GM23338 (cell line): ENCODE measurements at places on chromosomes 4 and X.

DNA sequence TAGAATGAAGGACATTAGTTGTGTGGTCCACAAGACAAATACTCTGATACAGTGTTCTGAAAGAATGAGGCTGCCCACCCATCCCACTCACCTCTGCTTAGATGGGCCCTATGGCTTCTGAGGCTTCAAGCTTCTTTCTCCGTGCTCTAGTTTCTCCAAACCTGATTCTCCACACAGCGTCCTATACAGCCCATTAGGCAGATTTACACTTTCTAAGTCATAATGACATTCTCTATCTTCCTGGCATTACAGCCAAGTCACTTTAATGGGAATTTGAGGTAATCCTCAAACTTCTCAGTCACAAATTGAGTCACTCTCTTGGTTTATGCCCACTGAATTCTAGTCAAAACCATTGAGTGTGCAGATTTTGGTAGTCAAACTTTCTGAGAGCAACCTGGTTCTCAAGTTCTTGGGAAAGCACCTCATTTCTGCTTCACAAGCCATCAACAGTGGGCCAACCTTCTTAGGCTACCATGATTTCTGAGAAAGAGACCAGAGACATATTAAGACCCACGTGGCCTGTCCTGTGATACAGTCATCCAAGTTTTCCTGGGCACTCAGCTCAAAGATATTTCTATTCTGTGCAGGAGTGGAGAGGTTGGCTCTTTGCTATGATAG, 6.2 kb upstream of the SETD7 start:
- no peak overlapping the region for H3K4me3 ChIP-seq
- no peak for DNase-seq
- no peak overlapping the region for H3K27ac ChIP-seq
- no peaks in the 10 kb centered on the region for H3K36me3 ChIP-seq
- peaks cover 21% of the 10 kb centered on the region for H3K4me1 ChIP-seq

DNA sequence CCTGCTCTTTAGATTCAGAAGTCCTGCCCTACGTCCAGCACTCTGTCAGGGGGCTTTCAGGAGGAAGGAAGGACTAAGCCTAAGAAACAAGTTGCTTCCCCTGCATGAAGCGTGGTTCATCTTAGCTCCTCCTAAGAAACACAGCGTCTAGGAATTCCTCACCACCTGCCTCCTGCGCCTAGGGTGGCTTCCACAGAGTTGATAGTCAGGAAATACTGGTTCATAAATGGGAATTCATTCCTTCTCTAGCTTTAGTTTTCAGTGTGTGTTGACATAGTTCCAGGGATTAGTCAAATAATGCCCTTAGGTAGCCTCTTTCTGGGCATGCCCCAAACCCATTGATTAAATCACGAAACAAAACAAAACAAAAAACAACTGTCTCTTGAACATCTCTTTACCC, 1.7 kb upstream of the MXRA5 start:
- DNase-seq, result no peak
- H3K4me1 ChIP-seq, result no peaks in the 10 kb centered on the region
- no peak overlapping the region for H3K27ac ChIP-seq
- H3K36me3 ChIP-seq, result no peaks in the 10 kb centered on the region
- peaks cover 39% of the 10 kb centered on the region for H3K27me3 ChIP-seq

DNA sequence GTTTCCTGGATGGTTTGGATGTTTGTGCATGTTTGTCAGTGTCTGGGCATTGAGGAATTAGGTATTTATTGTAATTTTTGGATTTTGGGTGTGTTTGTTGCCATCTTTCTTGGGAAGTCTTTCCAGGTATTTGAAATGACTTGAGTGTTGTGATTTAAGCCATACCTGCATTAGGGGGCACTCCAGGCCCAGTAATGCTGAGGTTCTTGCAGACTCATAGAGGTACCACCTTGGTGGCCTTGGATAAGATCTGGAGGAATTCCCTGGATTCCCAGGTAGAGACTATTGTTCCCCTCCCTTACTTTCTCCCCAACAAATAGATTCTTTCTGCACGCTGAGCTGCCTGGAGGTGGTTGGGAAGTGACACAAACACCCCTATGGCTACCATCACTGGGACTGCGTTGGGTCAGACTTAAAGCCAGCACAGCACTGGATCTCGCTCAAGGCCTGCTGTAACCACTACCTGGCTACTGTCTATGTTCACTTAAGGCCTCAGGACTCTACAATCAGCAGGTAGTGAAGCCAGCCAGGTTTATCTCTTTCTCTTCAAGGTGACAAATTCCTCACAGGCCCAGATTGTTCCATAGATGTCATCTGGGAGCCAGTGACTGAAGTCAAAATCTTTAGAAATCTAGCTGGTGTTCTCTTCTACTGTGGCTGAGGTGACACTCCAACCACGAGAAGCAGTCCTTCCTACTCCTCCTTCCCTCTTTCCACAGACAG, 643.6 kb downstream of the PDHA2 start:
- DNase-seq, result peak; percentile 53
- H3K36me3 ChIP-seq, result no peaks in the 10 kb centered on the region
- H3K27ac ChIP-seq, result no peak overlapping the region
- peaks cover 9% of the 10 kb centered on the region for H3K4me1 ChIP-seq
- no peak overlapping the region for H3K4me3 ChIP-seq

GRCh38 chr4:29970626-29971025, 749.5 kb upstream of the PCDH7 start:
- DNase-seq, result peak; percentile 72
- H3K4me3 ChIP-seq, result no peak overlapping the region
- no peaks in the 10 kb centered on the region for H3K36me3 ChIP-seq

DNA sequence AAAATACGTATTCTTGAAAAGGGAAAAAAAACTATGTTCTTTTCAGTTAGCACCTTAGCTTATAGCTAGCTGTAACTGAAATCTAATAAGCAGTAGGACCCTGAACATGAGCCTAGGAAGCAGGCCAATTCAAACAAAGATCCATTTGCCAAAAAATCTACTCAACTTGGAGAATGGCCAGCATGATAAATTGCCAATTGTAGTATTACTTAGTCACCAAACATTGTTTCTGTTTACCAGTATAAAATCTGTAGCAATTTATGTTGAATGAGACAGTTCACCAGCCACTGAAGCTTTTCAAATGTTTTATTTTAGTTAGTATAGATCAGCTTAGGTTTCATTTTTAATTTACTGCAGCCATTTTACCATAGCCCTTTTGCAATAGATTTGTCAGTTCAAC, 323.6 kb upstream of the DIPK2B start:
- no peaks in the 10 kb centered on the region for H3K4me1 ChIP-seq
- H3K4me3 ChIP-seq, result no peak overlapping the region
- H3K27ac ChIP-seq, result no peak overlapping the region
- no peak for DNase-seq
- H3K36me3 ChIP-seq, result no peaks in the 10 kb centered on the region
- no peaks in the 10 kb centered on the region for H3K27me3 ChIP-seq

- H3K36me3 ChIP-seq, result no peaks in the 10 kb centered on the region
- H3K27me3 ChIP-seq, result no peaks in the 10 kb centered on the region
- DNase-seq, result no peak
- H3K27ac ChIP-seq, result no peak overlapping the region
Observed at GRCh38 chr4:7590189-7590588, 155.5 kb upstream of the PSAPL1 start.

- H3K4me1 ChIP-seq, result no peaks in the 10 kb centered on the region
- no peaks in the 10 kb centered on the region for H3K36me3 ChIP-seq
- no peak for DNase-seq
Observed at GRCh38 chr4:59222221-59222620, 1977.9 kb upstream of the ADGRL3 start.

GRCh38 chr4:15084780-15085179, 82.5 kb downstream of the CPEB2 start:
- peaks cover 9% of the 10 kb centered on the region; the same call in 1 of the 2 replicates for H3K36me3 ChIP-seq
- no peaks in the 10 kb centered on the region for H3K27me3 ChIP-seq
- no peak for DNase-seq
- no peak overlapping the region for H3K27ac ChIP-seq

GRCh38 chr4:143381189-143382118, 44.8 kb downstream of the GAB1 start:
- peak; percentile 31 for DNase-seq
- H3K36me3 ChIP-seq, result no peaks in the 10 kb centered on the region
- H3K27ac ChIP-seq, result peak overlapping the region; percentile 65; the same call in 1 of the 2 replicates
- H3K4me1 ChIP-seq, result peaks cover 62% of the 10 kb centered on the region

DNA sequence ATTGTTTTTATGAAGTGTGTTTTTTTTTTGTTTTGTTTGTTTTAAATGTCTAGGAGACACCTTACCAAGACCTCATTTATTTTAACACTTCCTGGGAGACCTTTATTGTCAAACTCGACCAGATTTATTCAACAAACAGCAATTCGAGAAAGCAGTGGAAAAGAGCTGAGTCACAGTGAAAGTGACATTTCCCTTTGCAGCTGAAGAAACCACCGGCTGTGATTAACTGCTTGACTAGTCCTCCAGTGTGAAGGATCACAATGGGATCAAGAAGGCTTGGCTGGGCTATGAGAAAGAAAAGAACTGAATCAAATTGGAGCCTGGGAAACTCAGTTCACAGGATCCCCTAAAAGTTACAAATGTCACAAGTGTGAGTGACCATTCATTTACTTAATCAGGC, 11.9 kb upstream of the ADH7 start:
- H3K27me3 ChIP-seq, result no peaks in the 10 kb centered on the region
- peak; percentile 45 for DNase-seq
- no peak overlapping the region for H3K4me3 ChIP-seq
- no peaks in the 10 kb centered on the region for H3K36me3 ChIP-seq
- no peak overlapping the region for H3K27ac ChIP-seq

- DNase-seq, result peak; percentile 63
- no peak overlapping the region for H3K4me3 ChIP-seq
- H3K27me3 ChIP-seq, result no peaks in the 10 kb centered on the region
- no peak overlapping the region for H3K27ac ChIP-seq
Observed at GRCh38 chr4:152735396-152735859, 44.1 kb downstream of the TIGD4 start.

GRCh38 chr4:25505637-25505991, 128.6 kb downstream of the ANAPC4 start:
- H3K27me3 ChIP-seq, result no peaks in the 10 kb centered on the region
- no peaks in the 10 kb centered on the region for H3K4me1 ChIP-seq
- peak; percentile 17 for DNase-seq
- H3K4me3 ChIP-seq, result no peak overlapping the region

- H3K36me3 ChIP-seq, result no peaks in the 10 kb centered on the region
- H3K4me1 ChIP-seq, result no peaks in the 10 kb centered on the region
- H3K27me3 ChIP-seq, result no peaks in the 10 kb centered on the region
- H3K27ac ChIP-seq, result no peak overlapping the region
Observed at GRCh38 chr4:171534391-171534790, 278.8 kb upstream of the GALNTL6 start.

DNA sequence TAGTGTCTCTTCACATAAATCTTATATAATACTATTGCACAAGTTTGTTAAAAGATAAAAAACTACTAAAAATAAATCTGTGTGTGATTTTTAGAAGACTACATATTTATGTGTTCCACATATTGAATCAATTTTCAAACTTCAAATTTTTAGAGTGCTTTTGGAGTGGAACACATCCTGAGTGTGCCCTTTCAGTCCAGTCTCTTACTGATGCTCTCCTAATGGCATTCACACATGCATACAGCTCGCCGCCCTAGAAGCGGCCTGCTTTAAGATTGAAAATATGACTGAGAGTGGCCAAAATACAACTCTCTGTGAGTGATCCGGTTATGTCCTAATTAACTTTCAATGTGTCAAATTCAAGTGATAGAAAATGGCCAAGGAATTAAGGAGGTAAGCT, 628.8 kb downstream of the ANKRD50 start:
- no peaks in the 10 kb centered on the region for H3K27me3 ChIP-seq
- no peaks in the 10 kb centered on the region for H3K4me1 ChIP-seq
- no peak for DNase-seq

DNA sequence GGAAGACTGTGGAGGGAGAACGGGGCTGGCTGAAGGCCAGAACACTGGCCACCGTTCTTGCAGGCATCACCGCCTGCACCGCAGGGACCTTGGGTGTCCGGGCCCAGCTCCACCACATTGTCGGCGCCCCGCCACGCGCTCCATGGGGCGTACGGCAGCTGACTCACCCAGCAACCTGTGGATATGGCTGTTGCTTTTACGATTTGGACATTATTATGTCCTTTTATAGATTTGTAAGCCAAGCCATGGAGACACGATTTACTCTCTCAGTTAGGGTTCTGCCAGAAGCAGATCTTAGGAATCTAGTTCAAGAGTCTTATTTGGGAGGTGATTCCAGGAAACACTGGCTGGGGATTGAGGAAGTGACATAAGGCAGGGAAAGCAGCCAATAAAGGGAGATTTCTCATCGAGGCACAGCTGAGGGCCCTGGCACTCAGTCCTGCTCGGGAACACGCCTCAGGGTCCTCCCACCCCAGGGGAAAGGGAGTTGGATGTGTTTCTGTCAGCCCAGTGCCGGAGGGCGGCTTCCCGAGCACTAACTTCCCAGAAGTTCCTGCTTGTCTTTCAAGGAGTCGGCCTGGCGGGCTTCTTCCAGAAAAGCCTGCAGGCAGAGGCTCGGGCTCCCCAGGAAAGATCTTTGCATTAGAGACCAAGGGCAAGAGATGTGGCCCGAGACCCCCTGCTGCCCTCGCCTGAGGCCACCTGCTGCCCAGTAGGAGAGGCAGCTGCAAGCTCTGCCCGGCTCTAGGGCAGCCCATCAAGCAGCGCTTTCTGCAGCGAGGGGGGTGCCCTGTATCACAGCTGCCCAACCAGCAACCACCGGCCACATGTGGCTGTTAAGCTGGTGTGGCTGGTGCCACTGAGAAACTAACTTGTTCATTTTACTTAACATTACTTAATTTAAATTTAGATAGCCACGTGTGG, 52.9 kb downstream of the CRMP1 start:
- H3K36me3 ChIP-seq, result peaks cover 19% of the 10 kb centered on the region; the same call in 1 of the 2 replicates
- no peaks in the 10 kb centered on the region for H3K27me3 ChIP-seq
- H3K27ac ChIP-seq, result no peak overlapping the region
- DNase-seq, result no peak
- no peaks in the 10 kb centered on the region for H3K4me1 ChIP-seq
